ENCODE measurements at places on chromosomes 5 and 9.

GRCh38 chr5:158177146-158177545 is 318.2 kb upstream of the CLINT1 start:
- no peak for DNase-seq

- DNase-seq, result no peak
These were observed 806.0 kb upstream of the ZNF608 start for GRCh38 chr5:125552486-125552885.

- DNase-seq, result no peak
These were observed 181.1 kb downstream of the PAPPA start for GRCh38 chr9:116334546-116335150.

DNA sequence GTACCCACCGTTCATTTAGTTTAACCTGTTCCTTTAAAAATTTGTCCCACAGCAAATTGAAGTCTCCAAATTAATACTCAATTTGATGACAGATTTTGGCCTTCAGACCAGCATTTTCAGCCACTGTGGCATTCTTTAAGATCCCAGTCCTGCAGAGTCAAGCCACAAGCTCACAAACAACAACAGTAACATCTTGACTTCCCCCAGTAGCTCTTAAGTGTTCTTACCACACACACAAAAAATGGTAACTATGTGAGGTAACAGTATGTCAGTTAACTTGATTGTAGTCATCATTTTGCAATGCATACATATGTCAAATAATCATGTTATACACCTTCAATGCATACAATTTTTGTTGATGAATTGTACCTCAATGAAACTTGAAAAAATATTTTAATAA is 247.9 kb downstream of the LURAP1L start:
- no peak for DNase-seq

DNA sequence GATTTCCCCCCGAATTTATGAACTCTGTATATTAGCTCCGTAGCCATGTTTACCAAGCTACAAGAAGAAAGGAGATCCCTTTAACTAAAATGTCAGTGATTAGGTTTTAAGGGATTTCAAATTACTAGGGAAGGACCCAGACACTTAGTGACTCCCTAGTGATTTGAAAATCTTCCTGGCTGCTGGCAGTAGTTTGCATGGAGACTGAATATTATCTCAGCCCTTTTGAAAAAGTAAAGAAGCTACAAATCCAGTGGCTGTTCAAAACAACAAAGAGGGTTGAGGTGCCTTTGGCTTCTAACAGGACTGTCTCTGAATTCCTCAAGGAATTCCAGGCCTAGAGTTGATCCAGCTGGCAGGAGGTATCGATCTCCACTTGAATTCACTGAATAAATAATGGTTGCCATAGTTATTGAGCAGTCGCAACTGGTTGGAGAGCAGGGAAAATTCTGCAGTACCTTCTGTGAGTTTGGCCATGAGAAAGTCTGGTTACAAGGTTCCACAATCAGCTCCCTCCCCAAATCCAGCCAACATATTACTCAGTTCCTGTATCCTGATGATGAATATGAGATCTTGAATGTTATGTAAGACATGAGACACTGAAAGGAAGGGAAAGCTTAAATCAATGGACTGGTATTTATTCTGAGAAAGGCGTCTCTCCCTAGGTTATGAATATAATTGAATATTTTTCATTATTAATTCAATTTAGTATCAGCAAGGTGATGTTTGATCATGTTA is 37.7 kb downstream of the NR4A3 start:
- DNase-seq, result no peak

DNA sequence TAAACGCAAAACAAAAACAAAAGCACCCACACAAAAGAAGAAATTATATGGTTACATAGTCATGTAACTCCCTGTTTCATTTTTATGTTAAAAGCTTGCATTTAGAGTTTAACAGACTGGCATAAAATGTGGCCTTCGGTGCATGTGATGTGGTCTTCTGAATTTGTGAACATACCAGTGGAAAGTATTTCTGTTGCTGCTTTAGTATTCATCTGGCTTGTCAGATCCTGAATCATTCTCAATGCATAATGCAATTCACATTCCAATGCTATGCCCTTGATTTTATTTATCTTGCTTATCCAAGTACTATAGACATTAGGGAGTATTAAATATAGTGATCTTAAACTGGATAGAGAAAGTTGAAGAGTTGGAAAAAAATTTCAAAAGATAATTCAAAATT is 740.2 kb upstream of the ZNF608 start:
- no peak for DNase-seq

DNA sequence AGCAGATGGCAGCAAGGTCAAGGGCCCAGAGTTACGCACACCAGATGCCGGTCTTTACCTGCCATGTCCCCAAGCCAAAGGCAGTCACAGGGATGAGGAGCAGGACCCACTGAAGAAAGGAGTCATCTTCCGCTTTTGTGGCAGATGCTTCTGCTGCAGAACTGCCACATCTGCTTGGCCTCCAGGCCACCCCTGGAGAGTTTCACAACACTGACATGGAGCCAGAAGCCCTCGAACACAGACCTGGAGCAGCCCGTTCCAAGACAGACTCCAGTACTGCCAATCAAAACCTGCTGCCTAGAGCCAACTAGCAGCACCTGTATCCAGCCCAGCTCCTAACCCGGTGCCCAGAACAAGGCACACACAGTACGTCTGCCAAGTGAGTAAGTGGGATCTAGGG is 1.5 kb downstream of the SURF1 start:
- no peak for DNase-seq

GRCh38 chr5:59473611-59474010 is 419.9 kb downstream of the PDE4D start:
- no peak for DNase-seq

- no peak for DNase-seq
These were observed 113.8 kb upstream of the SPRY4 start for GRCh38 chr5:142438573-142438972.

GRCh38 chr9:88991066-88992034 is at the start of gene S1PR3:
S1PR3 (plus strand) TSS chr9:88991468; CDS start chr9:89001201, 9,733 bp downstream.
- no peak for DNase-seq

DNA sequence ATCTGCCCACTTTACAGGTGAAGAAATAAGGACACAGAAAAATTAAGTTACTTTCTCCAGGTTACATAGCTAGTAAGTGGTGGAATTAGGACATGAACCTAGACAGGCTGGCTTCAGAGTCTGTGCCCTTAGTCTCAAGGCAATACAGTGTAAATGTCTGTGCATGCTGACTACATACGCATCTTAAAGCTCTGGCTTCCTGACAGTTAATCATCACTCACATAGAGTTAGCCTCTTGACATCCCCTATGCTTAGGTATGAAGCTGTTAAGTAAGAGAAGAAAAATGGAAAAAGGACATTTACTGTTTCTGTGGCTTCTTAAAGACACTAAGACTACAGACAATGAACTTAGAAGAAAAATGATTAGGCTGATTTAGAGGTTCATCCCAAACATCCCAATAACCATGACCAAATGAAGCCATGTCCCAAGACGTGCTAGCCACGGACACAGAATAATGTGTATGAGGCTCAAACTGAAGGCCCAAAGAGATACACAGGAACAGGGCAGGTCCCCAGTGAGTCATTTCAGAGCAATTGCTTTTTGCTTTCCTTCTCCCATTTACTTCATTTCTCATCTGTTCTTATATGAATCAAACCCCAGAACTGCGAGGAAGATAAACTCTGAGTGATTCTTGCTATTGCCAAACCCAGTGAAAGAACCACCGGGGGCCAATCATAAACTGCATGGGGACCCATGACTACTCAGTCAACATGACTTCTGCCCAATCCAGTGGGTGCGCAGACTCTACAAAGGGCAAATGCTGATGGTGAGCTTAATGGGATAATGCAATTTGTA is 100.0 kb upstream of the IFNK start:
- no peak for DNase-seq

- no peak for DNase-seq
These were observed 79.9 kb downstream of the SETX start for GRCh38 chr9:132274861-132275260.

DNA sequence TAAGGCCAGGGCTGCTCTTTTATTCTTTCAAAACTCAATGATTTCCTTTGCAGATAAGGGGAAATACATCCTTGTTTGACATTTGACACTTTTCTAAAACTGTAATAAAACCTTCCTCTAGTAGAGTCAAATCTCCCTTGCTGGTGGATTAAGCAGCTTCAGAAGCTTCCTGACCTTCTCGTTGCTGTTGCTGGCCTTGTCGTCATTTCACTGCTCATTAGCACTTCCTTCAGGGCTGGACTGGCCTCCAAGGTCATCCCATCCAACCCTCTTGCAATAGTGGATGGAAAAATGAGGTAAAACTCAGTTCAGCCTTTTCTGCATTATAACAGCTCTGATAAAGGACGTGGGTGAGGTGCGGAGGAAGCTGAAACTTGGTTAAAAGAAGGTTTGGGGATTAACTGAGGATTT is 1.1 kb upstream of the ADAMTSL1 start:
- DNase-seq, result no peak

GRCh38 chr5:142576303-142576702 is 109.6 kb downstream of the FGF1 start:
- DNase-seq, result no peak

- peak; percentile 41 for DNase-seq
These were observed 242.9 kb downstream of the MCTP1 start for GRCh38 chr5:95042037-95042436.

DNA sequence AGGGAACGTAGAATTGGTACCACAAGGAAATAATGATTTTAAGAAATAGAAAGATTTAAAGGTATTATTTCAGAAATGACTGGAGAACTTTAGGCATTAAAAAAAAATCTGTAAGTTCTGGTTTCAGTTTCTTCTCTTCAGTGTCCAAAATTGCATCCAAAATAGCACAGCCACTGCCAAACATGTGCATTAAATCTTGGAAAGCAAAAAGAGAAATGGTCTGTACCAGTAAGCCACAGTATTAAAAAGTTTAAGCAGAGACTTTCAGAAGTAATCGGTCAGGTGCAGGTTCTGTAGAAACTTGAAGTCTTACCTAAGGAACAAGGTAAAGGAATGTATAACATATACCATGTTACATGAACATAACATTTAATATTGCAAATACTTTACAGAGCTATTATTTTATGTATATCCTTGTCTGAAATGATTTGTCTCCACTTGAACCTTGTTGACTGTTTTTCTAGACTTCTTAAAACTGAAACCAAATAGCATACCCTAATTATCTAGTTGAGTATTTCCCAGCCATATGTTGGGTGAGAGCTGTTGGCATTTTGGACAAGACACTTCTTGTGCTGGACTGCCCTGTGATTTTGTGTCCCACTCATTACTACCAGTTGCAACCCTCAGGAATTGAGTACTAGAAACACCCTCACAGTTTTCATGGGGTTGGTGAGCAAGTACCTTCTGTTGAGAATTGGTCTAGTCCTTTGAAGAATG is 32.1 kb downstream of the NIPBL start:
- no peak for DNase-seq

DNA sequence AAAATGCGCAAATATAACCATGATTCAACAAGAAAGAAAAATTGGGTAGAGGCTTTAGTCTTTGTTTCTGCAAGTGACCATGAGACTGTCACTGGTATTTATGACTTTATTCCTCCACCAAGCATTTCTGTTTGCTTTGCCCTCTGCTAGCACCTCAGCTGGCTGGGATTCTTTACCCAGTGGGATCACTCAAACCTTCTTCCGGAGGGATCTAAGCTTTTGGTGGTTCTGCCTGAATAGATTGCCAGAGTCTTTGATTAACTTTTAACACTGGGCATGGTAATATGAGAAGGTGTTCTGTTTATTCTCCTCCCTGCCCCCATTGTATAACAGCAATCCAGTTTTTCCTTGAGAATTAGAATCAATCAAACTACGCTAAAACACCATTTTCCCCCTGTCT is 59.1 kb upstream of the FBN2 start:
- no peak for DNase-seq

DNA sequence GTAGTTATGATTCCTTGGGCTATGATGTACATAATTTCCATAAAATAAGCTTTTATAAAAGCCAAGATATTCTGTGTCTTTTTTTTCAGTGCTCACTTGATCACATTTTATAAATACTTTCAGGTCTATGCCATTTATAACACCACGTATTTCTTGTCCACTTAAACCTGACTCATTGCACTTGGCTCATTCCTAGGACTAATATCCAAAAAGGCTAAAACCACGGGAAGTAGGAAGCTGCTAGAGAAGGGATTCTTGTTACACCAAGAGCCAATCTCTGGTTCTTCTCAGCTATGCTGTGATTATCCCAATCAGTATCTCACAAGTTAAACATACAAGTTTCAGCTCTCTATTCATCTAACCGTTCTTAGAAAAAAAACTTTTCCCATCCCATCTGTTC is 80.4 kb upstream of the CDH6 start:
- DNase-seq, result no peak

DNA sequence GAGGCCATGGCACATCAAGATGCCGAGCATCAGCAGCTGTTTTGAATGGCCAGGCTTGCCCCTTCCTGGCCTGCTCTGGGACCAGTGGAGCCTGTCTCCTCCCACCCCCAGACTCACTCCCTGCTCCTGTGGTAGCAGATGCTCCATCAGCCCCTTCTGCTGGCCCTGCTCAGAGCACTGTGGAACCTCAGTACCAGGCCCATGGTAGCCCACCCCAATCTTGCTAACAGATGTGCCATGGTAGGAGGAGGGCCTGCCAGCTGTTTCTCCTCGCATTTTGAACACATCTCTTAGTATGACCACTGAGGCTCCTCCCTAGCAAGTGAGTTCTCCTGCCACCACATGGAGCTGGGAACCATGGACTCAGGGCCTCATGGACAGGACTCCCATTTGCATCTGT is 29.5 kb downstream of the COL27A1 start:
- DNase-seq, result no peak

GRCh38 chr5:40495237-40495635 is 184.5 kb upstream of the PTGER4 start:
- DNase-seq, result no peak

GRCh38 chr5:102857076-102857818 is 102.1 kb downstream of the PAM start:
- DNase-seq, result no peak

DNA sequence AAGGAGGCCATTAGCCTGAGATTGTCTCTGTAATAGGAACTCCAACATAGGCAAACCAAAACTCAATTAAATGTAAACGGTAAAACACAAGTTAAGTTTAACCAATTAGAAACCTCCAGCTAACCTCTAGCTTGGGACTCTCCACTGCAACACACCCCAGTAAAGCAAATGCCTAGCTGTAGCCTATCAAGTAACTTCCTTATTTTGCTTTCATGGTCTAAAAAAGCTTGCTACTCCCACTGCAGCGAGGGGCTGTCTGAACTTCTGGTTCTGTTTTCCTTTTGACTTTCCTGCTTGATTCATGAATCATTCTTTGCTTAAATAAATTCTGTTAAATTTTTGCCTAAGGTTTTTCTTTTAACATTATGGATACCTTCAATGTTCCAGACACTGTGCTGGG is 24.4 kb upstream of the C5orf46 start:
- DNase-seq, result no peak

DNA sequence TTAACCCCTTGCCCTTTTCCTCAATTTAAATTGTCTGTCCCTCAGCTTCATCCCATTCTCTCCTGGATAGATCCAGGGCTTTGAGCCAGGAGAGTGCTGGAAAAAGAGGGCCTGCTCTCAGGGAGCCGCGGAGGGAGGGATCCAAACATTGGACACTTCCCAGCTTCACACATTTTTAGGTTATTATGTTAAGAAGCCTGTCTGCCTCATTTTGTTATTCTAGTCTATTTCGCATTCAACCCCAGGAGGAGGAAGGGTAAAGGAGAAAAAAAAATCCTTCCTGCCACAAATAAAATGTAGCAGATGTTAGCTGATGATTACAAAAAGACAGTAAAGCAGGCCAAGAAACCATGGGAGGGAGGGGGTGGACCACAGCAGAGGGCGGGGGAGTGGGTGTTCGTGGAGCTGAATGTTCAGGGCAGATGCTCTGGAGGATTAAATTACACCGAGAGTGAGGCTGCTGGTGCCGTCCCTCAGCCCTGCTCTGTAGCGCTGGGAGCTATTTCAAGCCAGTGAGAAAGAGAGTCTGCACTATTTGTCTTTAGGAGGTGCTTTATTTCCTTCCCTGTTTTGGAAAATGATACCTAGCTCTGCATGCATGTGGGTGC is 60.6 kb upstream of the ZFR start:
- DNase-seq, result peak; percentile 71

Measured in NCI-H1930 (cell line).